Fibroblast of skin of scalp (primary cell): ENCODE measurements at places on chromosomes 11 and 22.

DNA sequence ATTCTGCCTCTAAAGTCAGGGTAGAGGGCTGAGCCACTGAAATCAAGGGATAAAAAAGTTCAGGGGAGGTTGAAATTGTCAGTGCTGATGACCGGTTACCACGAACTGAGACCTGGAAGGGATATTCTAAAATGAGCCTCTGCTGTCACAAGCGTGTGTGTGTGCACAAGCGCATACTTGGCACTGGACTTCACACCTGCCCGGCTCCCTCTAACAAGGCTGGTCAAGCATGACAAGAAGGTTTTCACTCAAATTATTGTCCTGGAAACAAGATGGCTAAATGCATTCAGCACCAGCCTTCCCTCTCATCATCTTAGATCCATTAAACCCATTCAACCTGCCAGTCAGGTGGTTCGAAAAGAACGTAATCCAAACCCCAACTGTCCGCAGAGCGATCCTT lies 54.8 kb upstream of the CECR2 start:
- no peak for DNase-seq

- peak; percentile 68 for DNase-seq
These were observed 4.2 kb downstream of the SPI1 start for GRCh38 chr11:47373876-47374719.

DNA sequence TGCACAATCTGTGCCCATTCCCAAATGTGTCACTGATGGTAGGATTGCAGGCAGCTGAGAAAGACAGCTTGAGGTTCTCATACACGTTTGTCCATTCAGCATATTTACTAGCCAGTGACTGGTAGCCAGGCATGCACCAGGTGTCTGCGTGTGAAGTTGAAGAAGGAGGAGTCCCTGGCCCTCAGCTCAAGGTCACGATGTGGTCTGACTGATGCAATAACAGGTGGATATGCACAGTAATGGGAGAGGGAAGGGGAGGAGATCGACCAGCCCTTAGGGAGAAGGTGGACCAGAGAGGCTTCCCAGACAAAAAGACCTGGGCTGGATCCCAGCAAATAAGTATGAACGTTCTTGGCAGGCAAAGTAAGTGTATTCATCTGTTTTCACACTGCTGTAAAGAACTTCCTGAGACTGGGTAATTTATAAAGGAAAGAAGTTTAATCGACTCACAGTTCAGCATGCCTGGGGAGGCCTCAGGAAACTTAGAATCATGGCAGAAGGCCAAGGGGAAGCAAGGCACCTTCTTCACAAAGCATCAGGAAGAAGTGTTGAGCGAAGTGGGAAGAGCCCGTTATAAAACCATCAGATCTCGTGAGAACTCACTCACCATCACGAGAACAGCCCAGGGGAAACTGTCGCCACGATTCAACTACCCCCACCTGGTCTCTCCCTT lies 96.0 kb downstream of the MN1 start:
- DNase-seq: no peak

DNA sequence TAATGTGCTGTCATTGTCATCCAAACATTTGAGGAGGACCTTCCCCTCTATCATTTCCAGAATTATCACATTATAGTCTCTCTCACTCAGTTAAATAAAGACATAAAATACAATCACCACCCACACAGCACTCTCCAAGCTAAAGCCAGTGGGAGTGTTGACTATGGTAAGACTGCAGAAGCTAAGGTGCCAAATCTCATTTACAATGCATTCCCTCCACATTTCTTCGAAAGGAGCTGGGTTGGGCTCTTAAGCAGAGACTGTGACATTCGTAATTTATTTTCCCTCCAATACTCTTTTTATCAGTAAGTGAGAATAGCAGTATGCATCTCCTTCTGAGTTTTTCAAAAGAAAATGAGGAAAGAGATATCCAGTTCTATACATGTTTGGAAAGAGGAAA lies 74.2 kb downstream of the NOX4 start:
- no peak for DNase-seq

GRCh38 chr11:36311926-36312595 lies 16.0 kb downstream of the PRR5L start:
- no peak for DNase-seq

- no peak for DNase-seq
These were observed 320.4 kb downstream of the NTM start for GRCh38 chr11:131690776-131691175.

DNA sequence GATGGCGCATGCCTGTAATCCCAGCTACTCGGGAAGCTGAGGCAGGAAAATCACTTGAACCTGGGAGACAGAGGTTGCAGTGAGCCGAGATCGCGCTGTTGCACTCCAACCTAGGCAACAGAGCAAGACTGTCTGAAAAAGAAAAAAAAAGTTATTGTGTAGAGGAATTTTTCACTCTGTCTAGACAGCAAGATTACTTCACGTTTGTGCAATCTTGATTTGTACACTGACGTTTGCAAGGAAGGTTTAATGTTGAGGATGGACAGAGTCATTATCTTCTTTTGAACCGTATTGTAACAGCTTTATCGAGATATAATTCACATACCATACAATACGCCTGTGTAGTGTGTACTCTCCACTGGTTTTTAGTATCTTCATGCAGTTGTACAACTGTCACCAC lies 3.7 kb downstream of the CTTN start:
- no peak for DNase-seq

GRCh38 chr11:77084581-77085191 lies 17.9 kb downstream of the CAPN5 start:
- no peak for DNase-seq

- DNase-seq: no peak
These were observed 1.9 kb downstream of the REXO2 start for GRCh38 chr11:114440971-114441763.

DNA sequence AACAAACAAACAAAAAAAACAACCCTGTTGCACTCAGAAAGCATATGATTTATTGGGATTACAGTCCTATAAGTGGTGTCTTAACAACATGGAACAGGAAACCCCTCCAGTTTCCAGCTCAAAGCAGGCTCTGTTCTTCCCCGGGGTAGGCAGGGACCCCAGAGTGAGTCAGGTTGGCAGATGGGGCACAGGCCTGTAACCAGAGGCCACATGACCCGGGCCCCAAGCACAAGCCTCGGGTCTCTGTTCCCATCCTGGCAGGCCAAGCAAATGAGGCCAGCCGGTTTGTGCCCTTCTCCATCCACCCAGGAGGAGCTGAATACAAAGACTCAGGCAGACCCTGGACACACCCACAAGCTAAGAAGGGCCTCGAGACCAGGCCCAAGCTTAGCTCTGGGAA lies 75.8 kb downstream of the NAT10 start:
- no peak for DNase-seq

DNA sequence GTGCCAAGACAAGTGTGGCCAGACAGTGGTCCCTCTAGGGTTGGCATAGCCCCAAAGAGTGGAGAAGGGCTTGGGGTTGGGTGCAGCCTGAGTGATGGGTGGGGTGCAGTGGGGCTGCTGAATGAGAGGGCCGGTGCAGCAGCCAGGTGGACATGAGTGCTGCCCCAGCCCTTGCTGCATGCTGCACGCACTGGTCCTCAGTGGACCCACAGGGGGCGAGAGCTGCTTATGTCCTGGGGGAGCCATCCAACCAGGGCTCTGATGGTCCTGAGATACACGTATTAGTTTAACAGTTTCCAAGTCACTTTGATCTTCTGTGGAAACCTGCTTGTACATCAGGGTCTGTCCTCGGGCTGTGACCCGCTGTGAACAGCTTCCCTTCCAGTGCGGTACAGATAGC lies 23.9 kb upstream of the ACR start:
- DNase-seq: no peak

GRCh38 chr22:33467620-33468095 lies 409.5 kb upstream of the SYN3 start:
- peak; percentile 26 for DNase-seq

DNA sequence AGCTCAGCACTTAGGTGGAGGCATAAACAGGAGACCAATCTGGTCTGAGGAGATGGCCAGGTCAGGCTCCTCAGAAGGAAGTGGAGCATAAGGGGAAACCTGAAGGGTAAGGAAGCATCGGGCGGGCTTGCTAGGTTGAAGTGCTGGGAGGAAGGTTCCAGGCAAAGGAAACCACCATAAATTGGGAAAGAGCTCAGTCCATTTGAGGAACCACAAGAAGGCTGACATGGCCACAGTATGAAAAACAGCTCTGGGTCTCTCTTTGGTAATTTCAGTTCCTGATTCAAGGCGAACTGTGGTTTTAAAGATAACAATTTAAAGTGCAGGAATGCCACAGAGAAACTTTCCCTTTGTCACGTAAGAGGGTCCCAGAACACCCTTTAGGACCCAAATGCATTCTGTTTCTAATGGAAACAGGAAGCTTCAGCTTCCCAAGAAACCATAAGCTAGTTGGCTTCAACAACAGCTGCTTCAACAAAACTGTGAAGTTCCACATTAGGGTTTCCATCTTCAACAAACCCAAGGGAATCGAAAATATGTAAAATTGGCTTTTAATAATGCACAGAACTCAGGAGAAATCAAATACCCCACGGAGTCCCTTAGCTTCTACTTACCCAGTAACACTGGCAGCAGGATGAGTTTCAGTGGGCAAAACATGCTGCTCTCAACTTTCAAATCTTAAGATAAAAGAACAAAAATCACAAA lies 10.4 kb downstream of the JAML start:
- DNase-seq: no peak

GRCh38 chr11:115067471-115067870 lies 389.1 kb downstream of the NXPE2 start:
- no peak for DNase-seq
